ENCODE measurements at places on chromosomes 1 and 21.
A peak's percentile ranks its signal among the peaks of the same experiment; 100 is the strongest.

GRCh38 chr1:156592910-156593660 lies 1.5 kb downstream of the NAXE start:
- peak; percentile 38 for DNase-seq

- no peak for DNase-seq
Observed at GRCh38 chr1:72759486-72759885, 477.1 kb upstream of the NEGR1 start.

GRCh38 chr1:40092706-40093639 lies 4.1 kb downstream of the PPT1 start:
- DNase-seq, result no peak

GRCh38 chr1:215911406-215911968 lies 344.4 kb downstream of the KCTD3 start:
- no peak for DNase-seq
